Mesenchymal stem cell (in vitro differentiated cells and primary cell): ENCODE measurements at places on chromosomes 1 and 21.

DNA sequence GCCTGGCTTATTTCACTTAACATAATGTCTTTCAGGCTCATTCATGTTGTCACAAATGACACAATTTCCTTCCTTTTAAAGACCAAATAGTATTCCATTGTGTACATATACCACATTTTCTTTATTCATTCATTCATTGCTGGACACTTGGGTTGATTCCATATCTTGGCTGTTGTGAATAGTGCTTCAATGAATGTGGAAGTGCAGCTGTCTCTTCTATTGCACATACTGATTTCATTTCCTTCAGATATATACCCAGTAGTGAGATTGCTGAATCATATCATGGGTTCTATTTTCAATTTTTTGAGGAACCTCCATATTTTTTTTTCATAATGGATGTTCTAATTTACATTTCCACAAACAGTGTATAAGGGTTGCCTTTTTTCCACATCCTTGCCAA, 38.6 kb upstream of the WLS start:
- H3K4me3 ChIP-seq, result no peak overlapping the region
- H3K27me3 ChIP-seq, result no peaks in the 10 kb centered on the region
- peaks cover 2% of the 10 kb centered on the region for H3K4me1 ChIP-seq
- no peaks in the 10 kb centered on the region for H3K36me3 ChIP-seq
- no peak overlapping the region for H3K27ac ChIP-seq

- H3K4me3 ChIP-seq, result no peak overlapping the region
- no peaks in the 10 kb centered on the region for H3K27me3 ChIP-seq
- H3K27ac ChIP-seq, result no peak overlapping the region
- H3K36me3 ChIP-seq, result no peaks in the 10 kb centered on the region
- no peak for DNase-seq
Measured at GRCh38 chr1:166017395-166017794, 149.4 kb downstream of the FAM78B start.

- H3K27me3 ChIP-seq, result peaks cover 13% of the 10 kb centered on the region
- H3K4me3 ChIP-seq, result peak within 1 kb of the TSS; percentile 37
- no peak for DNase-seq
- H3K27ac ChIP-seq, result no peak within 1 kb of the TSS
- peaks cover 7% of the 10 kb centered on the region for H3K4me1 ChIP-seq
Measured at GRCh38 chr1:27634985-27635367, at the start of gene FGR. TSS of gene FGR (minus strand) at chr1:27635185. CDS start at chr1:27623916, 11,269 bp downstream.

- H3K27ac ChIP-seq, result no peak overlapping the region
- no peak for DNase-seq
- no peaks in the 10 kb centered on the region for H3K27me3 ChIP-seq
- H3K4me3 ChIP-seq, result no peak overlapping the region
- no peaks in the 10 kb centered on the region for H3K36me3 ChIP-seq
Measured at GRCh38 chr1:64711266-64711665, 33.6 kb upstream of the RAVER2 start.

- no peaks in the 10 kb centered on the region for H3K36me3 ChIP-seq
- no peaks in the 10 kb centered on the region for H3K27me3 ChIP-seq
- no peaks in the 10 kb centered on the region for H3K4me1 ChIP-seq
- DNase-seq, result no peak
Measured at GRCh38 chr1:163477276-163477830, 155.6 kb downstream of the NUF2 start.

- H3K36me3 ChIP-seq, result no peaks in the 10 kb centered on the region
- DNase-seq, result no peak
- H3K4me3 ChIP-seq, result no peak overlapping the region
- H3K27me3 ChIP-seq, result peaks cover 8% of the 10 kb centered on the region
- H3K4me1 ChIP-seq, result no peaks in the 10 kb centered on the region
- H3K27ac ChIP-seq, result no peak overlapping the region
Measured at GRCh38 chr1:17739050-17739449, 16.1 kb upstream of the ACTL8 start.

DNA sequence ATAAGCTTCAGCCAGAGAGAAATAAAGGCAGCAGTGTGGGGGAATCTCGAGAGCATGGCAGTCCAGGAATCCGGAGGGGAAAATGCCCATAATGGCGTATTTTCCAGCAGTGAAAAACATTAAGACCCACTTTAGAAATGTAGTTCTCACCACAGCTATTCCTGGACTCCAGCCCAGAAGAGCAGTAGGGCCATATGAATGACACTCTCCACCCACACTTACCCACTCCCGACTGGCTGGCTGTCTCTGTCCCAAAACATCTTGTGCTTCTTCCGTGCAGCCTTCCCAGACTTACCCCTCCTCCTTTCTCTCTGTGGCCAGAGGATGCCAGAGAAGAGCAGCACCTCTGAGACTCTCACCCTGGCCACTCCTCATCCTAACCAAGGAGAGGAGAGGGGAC, 56.4 kb downstream of the TRABD2B start:
- DNase-seq, result no peak
- no peak overlapping the region for H3K27ac ChIP-seq
- peaks cover 11% of the 10 kb centered on the region for H3K27me3 ChIP-seq
- H3K4me3 ChIP-seq, result no peak overlapping the region
- peaks cover 10% of the 10 kb centered on the region for H3K4me1 ChIP-seq

- H3K27me3 ChIP-seq, result no peaks in the 10 kb centered on the region
- DNase-seq, result no peak
- H3K27ac ChIP-seq, result no peak overlapping the region
Measured at GRCh38 chr1:121518726-121519041, 333.9 kb downstream of the SRGAP2C start.

DNA sequence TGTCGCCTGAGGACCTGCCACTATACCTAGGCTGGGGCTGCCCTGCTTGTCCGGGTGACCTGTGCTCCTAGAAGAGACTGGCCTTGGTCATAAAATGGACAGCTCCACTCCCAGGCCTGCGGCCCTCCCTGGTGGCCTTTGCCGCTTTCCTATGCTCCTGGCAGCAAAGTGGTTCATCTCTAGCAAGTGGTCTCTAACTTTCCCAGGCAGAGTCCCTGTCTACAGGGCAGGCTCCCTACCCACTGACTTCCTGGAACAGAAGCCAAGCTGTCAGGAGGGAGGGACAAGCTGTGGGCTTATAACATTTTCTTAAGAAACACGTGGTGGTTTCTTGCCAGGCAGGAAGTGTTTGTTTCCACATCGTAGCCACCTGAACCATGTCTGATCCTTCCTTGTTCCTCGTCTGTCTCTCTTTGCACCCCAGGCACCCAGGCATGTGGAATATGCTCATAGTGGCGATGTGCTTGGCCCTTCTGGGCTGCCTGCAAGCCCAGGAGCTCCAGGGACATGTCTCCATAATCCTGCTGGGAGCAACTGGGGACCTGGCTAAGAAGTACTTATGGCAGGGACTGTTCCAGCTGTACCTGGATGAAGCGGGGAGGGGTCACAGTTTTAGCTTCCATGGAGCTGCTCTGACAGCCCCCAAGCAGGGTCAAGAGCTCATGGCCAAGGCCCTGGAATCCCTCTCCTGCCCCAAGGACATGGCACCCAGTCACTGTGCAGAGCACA, 10.1 kb downstream of the H6PD start:
- DNase-seq, result peak; percentile 77
- no peaks in the 10 kb centered on the region for H3K27me3 ChIP-seq
- H3K4me3 ChIP-seq, result no peak overlapping the region
- H3K27ac ChIP-seq, result no peak overlapping the region
- H3K36me3 ChIP-seq, result peaks cover 40% of the 10 kb centered on the region

GRCh38 chr21:43864962-43865539, at the start of gene AGPAT3:
TSS of gene AGPAT3 (plus strand) at chr21:43865223. CDS start at chr21:43959682, 94,459 bp downstream.
- peaks cover 15% of the 10 kb centered on the region for H3K4me1 ChIP-seq
- no peaks in the 10 kb centered on the region for H3K36me3 ChIP-seq

DNA sequence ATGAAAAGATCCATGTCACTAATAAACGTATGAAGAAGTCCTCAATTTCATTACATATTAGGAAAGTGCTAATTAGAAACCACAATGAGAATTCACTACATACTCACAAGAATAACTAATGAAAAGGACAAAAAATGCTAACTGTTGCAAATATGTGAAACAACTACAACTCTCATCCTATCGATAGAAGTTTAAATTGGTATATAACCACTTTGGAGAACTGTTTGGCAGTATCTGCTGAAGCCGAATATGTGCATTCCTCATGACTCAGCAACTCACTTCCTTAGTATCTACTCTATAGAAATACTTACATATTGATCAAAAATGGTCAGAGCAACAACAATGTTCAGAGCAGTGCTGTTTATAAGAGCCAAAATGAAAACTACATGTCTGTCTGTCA, 66.8 kb downstream of the PLPPR4 start:
- no peak overlapping the region for H3K4me3 ChIP-seq
- no peaks in the 10 kb centered on the region for H3K27me3 ChIP-seq
- H3K4me1 ChIP-seq, result no peaks in the 10 kb centered on the region
- no peaks in the 10 kb centered on the region for H3K36me3 ChIP-seq

DNA sequence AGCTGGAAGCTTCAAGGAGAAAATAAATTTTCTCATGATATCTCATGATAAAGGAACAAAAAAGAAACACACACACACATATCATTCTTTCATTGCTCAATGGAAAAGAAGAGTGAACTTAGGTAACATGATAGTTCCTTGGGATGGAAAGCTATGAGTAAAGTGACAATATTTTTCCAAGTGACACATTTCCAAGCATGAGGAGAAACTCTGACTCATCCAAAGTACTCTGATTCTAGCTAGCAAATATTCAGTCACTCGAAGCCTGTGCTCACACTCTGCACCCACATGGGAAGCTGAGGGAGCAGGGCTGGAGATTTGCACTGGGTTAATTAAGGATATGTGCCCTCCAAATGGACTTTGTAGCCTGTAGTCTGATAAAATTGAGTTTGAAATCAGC, 222.4 kb downstream of the LRRC40 start:
- no peak overlapping the region for H3K4me3 ChIP-seq
- no peaks in the 10 kb centered on the region for H3K36me3 ChIP-seq
- H3K4me1 ChIP-seq, result no peaks in the 10 kb centered on the region
- peak; percentile 76 for DNase-seq

- no peaks in the 10 kb centered on the region for H3K4me1 ChIP-seq
- no peaks in the 10 kb centered on the region for H3K36me3 ChIP-seq
- no peak overlapping the region for H3K27ac ChIP-seq
- no peaks in the 10 kb centered on the region for H3K27me3 ChIP-seq
- H3K4me3 ChIP-seq, result no peak overlapping the region
Measured at GRCh38 chr1:172670316-172670715, 11.4 kb downstream of the FASLG start.

GRCh38 chr1:32249831-32250525, 1.1 kb upstream of the LCK start:
- peak overlapping the region; percentile 25 for H3K27ac ChIP-seq
- H3K4me1 ChIP-seq, result peaks cover 22% of the 10 kb centered on the region
- no peak overlapping the region for H3K4me3 ChIP-seq
- H3K36me3 ChIP-seq, result no peaks in the 10 kb centered on the region

- no peaks in the 10 kb centered on the region for H3K36me3 ChIP-seq
- H3K4me3 ChIP-seq, result no peak overlapping the region
- H3K4me1 ChIP-seq, result no peaks in the 10 kb centered on the region
Measured at GRCh38 chr1:13543451-13544220, 29.8 kb upstream of the LRRC38 start.

- no peaks in the 10 kb centered on the region for H3K27me3 ChIP-seq
- H3K4me3 ChIP-seq, result no peak overlapping the region
- H3K27ac ChIP-seq, result no peak overlapping the region
- H3K4me1 ChIP-seq, result no peaks in the 10 kb centered on the region
- no peaks in the 10 kb centered on the region for H3K36me3 ChIP-seq
Measured at GRCh38 chr1:241840164-241840563, 7.8 kb upstream of the EXO1 start.

GRCh38 chr21:44666401-44667320, at the start of gene KRTAP12-2:
TSS of gene KRTAP12-2 (minus strand) at chr21:44666927. CDS start at chr21:44666886, 41 bp downstream.
- no peaks in the 10 kb centered on the region for H3K36me3 ChIP-seq
- DNase-seq, result no peak
- no peak within 1 kb of the TSS for H3K4me3 ChIP-seq
- no peak within 1 kb of the TSS for H3K27ac ChIP-seq
- no peaks in the 10 kb centered on the region for H3K27me3 ChIP-seq
- H3K4me1 ChIP-seq, result no peaks in the 10 kb centered on the region

- H3K36me3 ChIP-seq, result no peaks in the 10 kb centered on the region
- no peak overlapping the region for H3K27ac ChIP-seq
- DNase-seq, result no peak
Measured at GRCh38 chr1:69455718-69456117, 112.0 kb upstream of the LRRC7 start.

GRCh38 chr21:21196087-21196486, 197.9 kb downstream of the NCAM2 start:
- H3K27me3 ChIP-seq, result no peaks in the 10 kb centered on the region
- no peak for DNase-seq
- H3K4me3 ChIP-seq, result no peak overlapping the region
- peaks cover 1% of the 10 kb centered on the region for H3K4me1 ChIP-seq
- no peaks in the 10 kb centered on the region for H3K36me3 ChIP-seq
- H3K27ac ChIP-seq, result no peak overlapping the region

- no peak overlapping the region for H3K27ac ChIP-seq
- peak; percentile 85 for DNase-seq
- peaks cover 18% of the 10 kb centered on the region for H3K36me3 ChIP-seq
- H3K27me3 ChIP-seq, result no peaks in the 10 kb centered on the region
- H3K4me1 ChIP-seq, result peaks cover 18% of the 10 kb centered on the region
- no peak overlapping the region for H3K4me3 ChIP-seq
Measured at GRCh38 chr1:16243936-16244649, 7.1 kb upstream of the CPLANE2 start.

- H3K27ac ChIP-seq, result no peak overlapping the region
- H3K36me3 ChIP-seq, result no peaks in the 10 kb centered on the region
- H3K4me1 ChIP-seq, result no peaks in the 10 kb centered on the region
- H3K27me3 ChIP-seq, result no peaks in the 10 kb centered on the region
- DNase-seq, result no peak
Measured at GRCh38 chr1:34358636-34359035, 181.9 kb downstream of the C1orf94 start.

- no peak overlapping the region for H3K4me3 ChIP-seq
- H3K27ac ChIP-seq, result no peak overlapping the region
- peaks cover 13% of the 10 kb centered on the region for H3K27me3 ChIP-seq
- no peak for DNase-seq
- H3K36me3 ChIP-seq, result no peaks in the 10 kb centered on the region
- no peaks in the 10 kb centered on the region for H3K4me1 ChIP-seq
Measured at GRCh38 chr1:165512816-165513215, 31.0 kb upstream of the LRRC52 start.

GRCh38 chr1:11860587-11860986, 1.8 kb upstream of the NPPB start:
- peaks cover 13% of the 10 kb centered on the region for H3K4me1 ChIP-seq
- no peak overlapping the region for H3K27ac ChIP-seq
- peaks cover 91% of the 10 kb centered on the region for H3K27me3 ChIP-seq
- H3K4me3 ChIP-seq, result no peak overlapping the region

GRCh38 chr1:228664399-228664914, 70.8 kb upstream of the RHOU start:
- H3K27me3 ChIP-seq, result no peaks in the 10 kb centered on the region
- no peaks in the 10 kb centered on the region for H3K36me3 ChIP-seq
- H3K4me1 ChIP-seq, result no peaks in the 10 kb centered on the region
- peak; percentile 70 for DNase-seq
- no peak overlapping the region for H3K4me3 ChIP-seq
- H3K27ac ChIP-seq, result no peak overlapping the region
